ENCODE measurements at places on chromosomes 6 and 20.

DNA sequence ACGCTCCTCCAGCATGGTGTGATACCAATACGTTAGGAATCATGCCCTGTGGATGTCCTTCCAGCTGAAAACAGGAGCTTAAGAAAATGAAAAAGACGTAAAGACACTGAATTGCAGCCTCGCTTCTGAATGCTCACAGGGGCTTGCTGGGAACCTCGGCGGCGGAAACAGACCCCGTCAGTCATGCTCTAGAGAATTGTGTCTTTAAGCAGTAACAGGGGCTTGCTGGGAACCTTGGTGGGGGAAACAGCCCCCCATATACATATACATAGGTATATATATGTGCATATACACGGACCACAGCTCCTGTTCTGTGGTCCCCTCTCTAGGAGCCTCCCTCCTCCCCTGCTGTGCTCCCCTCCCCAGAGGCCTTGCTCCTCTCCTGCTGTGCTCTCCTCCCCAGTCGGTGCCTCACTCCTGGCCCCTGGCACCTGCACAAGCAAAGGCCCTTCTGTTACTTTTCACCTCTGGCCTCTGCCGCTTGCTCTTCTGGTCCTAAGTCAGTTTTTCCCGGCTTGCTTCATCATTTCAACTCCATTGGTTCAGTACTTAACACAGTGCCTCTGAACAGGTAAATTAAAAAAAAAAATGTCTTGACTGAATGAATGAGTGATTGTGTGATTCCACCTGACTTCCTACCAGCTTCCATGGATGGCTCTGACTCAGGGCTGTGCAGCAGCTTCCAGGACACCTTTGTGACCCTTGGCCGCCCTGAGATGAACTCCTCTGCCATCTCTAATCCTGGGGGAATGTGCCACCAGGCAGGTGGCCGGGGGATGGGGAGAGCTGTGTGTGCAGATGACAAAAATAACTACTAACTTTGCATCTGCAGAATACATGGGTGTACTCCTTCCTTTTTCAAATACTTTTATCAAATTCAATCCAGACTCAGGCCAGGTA is 246.1 kb downstream of the SMOC2 start:
- DNase-seq: no peak

GRCh38 chr6:28258877-28259777 is at the start of gene NKAPL:
NKAPL (plus strand) TSS chr6:28259297; CDS start chr6:28259372, 75 bp downstream.
- DNase-seq: no peak

DNA sequence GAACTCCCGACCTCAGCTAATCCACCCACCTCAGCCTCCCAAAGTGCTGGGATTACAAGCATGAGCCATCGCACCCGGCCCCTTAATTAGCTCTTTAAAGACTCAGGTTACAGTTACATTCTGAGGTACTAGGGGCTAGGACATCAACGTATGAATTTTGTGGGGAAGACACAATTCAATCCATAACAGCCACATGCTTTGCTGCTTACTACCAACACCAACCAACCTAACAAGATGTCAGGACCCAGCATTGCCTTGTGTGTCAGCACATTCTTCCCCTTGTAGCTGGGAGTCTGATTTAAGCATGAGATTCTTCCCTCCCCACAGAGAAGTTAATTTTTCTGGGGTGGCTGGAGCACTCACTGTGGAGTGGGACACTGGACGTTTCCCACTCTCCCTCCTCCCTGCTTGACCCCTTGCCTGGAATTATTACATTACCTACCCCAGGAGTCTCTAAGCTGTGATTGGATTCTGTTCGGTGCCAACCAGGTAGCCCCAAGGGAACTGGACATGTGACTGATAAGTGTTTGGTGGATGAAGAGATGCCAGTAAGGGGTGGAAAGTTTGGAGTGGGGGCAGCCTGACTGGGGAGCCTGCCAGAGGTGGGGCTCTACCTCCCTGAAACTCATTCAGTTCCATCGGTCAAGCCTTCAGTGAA is 5.6 kb upstream of the PXMP4 start:
- peak; percentile 33 for DNase-seq

DNA sequence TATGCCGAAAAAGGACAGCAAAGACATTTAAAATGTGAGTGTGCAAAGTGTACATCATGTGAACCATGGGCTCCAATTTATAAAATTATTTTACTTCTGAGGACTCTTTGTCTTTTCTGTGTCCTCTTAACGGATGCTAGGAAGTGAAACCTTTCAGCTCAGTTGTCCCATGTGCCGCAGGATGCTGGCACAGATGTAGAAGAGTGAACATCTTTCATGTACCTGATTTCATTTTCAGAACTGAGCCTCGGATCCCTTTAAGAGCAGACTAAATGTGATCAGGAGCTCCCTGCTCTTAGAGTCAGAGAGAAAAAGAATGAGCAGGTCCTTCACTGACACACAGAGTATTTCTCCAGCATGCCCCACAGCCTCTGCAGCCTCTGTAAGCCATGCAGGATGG is 27.6 kb upstream of the FUCA2 start:
- peak; percentile 20 for DNase-seq

DNA sequence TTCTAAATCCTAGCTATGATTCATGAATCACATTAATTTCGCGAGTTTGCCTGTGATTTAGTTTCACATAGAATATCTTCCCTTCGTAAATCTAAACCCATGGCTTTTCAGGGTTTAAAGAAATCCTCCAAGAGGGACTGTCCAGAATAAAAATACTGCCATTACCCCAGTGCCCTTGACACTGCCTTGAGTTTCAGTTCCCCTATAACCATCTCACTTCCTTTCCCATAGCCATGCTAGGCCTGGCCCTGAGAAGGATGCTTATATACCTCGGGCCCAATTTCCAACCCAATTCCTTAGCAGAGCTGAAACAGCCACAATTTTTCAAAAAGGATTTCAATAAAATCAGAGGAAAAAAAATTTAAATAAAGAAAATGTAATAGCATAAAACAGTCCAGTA is 697.3 kb downstream of the FRK start:
- no peak for DNase-seq

DNA sequence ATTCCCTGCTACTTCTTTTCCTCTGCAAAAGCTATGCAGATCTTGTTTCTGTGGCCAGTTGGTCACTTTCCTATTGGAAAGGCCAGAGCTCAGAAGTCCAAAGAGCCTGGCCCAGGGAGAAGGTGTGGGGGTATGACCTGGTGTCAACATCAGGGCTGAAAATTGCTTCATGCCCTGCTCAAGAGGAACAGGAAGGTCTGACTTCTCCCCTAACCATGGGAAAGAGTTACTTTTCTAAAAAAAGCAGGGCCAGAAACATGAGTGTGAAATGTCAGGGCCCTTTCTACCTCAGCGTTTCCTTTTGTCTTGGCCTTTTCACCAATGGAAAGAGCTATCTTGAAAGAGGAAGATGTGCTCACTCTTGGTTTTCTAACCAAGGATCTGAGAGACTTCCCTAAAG is 117.4 kb downstream of the MAFB start:
- DNase-seq: no peak

DNA sequence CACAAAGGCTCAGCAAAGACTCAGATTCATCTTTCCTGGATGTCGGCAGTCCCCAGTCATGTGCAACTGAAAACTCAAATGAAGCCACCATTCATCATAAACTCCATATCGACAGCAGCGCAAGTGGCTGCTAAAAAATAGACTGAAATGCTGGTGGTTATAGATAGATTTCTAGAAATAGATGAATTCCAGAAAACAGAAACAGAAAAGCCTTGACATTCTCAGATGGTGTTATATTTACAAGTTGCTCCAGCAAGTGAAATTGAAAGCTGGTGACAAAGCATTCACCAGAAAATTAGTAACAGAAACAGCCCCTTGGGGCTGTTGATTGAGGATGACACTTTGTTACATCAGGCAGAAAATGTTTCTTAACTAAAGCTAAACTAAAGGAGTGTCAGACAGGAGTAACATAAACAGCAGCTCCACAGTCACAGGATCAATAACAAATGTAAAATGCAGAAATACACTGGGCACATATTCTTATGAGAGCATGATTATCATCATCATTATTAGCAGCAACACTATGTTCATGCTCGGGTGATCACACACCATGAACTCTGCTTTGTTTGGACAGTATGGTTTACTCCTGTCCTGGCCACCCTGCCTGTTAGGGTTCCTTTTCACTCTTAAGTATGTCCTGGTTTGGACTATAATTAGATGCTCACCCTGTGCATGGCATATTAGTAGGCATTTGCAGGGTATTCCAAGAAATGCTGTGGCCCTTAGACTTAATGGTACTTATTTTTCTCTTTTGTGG is 36.4 kb upstream of the SLC35F1 start:
- DNase-seq: no peak

DNA sequence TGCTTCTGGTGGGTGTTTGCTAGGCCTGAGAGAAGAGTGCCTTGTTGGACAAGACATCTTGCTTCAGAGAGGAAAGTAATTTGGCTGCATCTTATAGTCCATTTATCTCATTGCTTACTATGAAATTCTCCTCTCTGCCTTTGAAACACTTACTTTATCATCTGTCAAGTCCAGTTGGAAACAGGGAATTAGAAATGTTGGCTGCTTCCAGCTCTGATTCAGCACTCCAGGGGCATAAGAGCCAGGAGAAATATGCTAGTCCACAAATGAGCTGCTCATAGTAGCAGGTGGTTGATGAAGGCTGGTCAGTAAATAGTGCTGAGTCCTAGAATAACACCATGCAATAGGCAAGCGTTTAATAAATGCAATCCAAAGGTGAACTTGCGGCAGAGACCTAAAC is 227.1 kb downstream of the SLC35F1 start:
- no peak for DNase-seq

GRCh38 chr6:139744891-139745290 is 370.4 kb upstream of the CITED2 start:
- DNase-seq: no peak

- no peak for DNase-seq
Observed at GRCh38 chr6:146032387-146032786, 3.5 kb downstream of the GRM1 start.

- DNase-seq: no peak
Observed at GRCh38 chr6:116836606-116837342, 7.9 kb upstream of the GPRC6A start.

GRCh38 chr6:121216928-121217327 is 117.4 kb downstream of the TBC1D32 start:
- DNase-seq: no peak

GRCh38 chr6:46528961-46529750 is 37.9 kb upstream of the RCAN2 start:
- DNase-seq: no peak

DNA sequence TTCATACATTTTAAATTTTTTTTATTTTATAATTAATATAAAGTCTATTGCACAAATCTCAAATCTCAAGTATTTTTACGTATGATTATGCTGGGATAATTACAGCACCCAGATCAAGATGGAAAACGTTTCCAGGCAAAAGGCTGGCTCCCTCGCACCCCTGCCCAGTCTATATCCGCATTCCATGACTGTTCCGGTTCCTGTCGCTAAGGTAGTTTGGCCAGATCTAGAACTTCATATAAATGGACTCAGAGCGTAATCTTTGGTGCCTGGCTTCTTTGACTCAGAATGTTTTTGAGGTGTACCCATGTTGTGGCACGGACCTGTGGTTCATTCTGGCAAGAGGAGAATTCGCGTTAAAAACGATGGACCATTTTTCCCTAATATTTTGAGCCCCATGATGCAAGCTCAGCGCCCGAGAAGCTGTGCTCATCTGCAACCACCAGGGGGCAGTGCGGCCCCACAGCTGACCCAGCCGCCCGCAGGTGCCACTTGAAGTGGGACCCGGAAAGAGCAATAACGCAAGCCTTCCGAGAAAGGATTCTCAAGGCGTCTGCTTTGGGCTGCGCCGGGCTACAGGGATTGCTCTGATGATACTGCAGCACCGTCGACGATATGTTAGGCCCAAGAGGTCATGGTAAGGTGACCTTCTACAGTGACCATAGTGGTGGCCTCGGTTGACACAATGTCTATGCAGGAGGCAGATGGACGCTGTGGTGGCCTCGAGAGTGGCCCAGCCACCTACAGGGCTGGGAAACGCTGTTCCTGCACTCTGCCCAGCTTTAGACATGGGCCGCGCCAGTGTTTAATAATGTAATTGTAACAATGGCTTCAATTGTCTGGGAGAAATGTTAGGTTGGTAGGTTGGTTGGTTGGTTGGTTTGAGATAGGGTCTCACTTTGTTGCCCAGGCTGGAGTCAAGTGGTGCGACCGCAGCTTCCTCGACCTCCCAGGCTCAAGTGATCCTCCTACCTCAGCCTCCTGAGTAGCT is 160.1 kb downstream of the ZMYND8 start:
- DNase-seq: peak; percentile 79

DNA sequence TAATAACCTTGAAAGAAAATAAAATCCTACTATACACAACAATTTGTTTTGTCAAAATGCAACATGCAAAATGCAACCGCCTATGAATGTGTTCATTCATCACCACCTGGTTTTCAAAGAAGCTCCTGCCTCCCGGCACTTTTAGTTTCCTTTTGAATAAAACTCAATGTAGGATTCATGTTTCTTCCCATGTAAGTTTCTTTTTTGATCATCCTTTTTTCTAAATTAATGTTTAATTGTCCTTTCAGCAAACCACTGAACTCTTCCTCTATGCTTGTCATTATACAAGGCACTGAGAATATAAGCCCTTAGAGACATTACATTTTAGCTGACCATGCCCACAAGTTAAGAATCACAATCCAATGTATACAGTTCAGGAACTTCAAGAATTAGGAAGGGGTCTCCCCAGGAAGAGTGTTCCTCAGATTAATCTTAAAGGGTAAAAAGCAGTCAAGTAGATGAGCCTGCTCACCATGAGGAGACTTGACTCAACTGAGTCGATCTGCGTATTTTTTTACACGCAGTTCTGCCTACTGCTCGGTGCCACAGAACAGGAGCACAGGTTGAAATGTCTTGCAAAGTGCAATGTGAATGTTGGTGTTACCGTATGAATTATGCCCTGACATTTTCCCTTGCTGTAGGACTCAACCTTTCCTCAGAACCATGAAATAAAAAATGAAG is 7.2 kb upstream of the THEMIS start:
- peak; percentile 42 for DNase-seq

Data from RPMI8226 (cell line).